PC-9 (cell line): ENCODE measurements at places on chromosomes 13 and 19. TPM values are rescaled to one million over a fixed set of nuclear protein-coding genes. Genes with fewer than 3 reads are reported as not detected.

LRRC4B gene
- not detected in 2 replicates for total RNA-seq

CACNA1A gene
- 0.35 and 0.38 TPM in 2 replicates for total RNA-seq

DACT3 gene
- 0.13 TPM in 1 of 2 replicates, not detected in the other for total RNA-seq

GRCh38 chr13:111228262-111229144 lies 91.9 kb upstream of the TEX29 start:
- H3K36me3 ChIP-seq, result no peaks in the 10 kb centered on the region
- no peak for DNase-seq
- H3K4me1 ChIP-seq, result no peaks in the 10 kb centered on the region
- no peak overlapping the region for H3K4me3 ChIP-seq
- no peaks in the 10 kb centered on the region for H3K27me3 ChIP-seq

GRCh38 chr13:90498096-90498495 lies 849.4 kb upstream of the MIR17HG start:
- no peaks in the 10 kb centered on the region for H3K27me3 ChIP-seq
- DNase-seq, result no peak
- no peaks in the 10 kb centered on the region for H3K36me3 ChIP-seq
- no peaks in the 10 kb centered on the region for H3K4me1 ChIP-seq
- no peak overlapping the region for H3K4me3 ChIP-seq

DNAAF3 gene
- 51.8 and 76.6 TPM in 2 replicates for total RNA-seq

- no peaks in the 10 kb centered on the region for H3K36me3 ChIP-seq
- H3K4me3 ChIP-seq, result peak overlapping the region; percentile 49; the same call in 1 of the 2 replicates
- H3K4me1 ChIP-seq, result peaks cover 78% of the 10 kb centered on the region
- H3K27me3 ChIP-seq, result no peaks in the 10 kb centered on the region
These were observed 574 bp upstream of the GPX4 start for GRCh38 chr19:1103132-1103707.

ZNF850 gene
- 4.0 and 6.0 TPM in 2 replicates for total RNA-seq

MEIOSIN gene
- not detected in 2 replicates for total RNA-seq

DNA sequence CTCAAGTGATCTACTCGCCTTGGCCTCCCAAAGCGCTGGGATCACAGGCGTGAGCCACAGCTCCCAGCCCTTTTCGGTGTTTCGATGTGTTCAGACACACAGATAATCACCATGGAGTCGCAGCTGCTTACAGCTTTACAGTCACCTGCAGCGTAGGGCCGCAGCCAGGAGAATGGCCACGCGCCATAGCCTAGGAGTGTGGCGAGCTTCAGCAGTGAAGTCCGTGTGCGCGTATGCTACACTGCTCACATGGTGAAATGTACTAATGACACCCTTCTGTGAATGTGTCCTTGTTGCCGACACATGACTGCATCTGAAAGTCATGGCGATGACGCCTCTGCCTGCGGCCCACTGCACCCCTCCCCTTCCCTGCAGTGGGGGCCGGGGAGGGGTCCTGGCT lies 23.6 kb downstream of the AP3D1 start:
- no peaks in the 10 kb centered on the region for H3K36me3 ChIP-seq
- H3K4me1 ChIP-seq, result no peaks in the 10 kb centered on the region
- no peaks in the 10 kb centered on the region for H3K27me3 ChIP-seq
- no peak overlapping the region for H3K27ac ChIP-seq
- DNase-seq, result no peak

- H3K4me3 ChIP-seq, result no peak overlapping the region
- H3K27me3 ChIP-seq, result no peaks in the 10 kb centered on the region
- H3K36me3 ChIP-seq, result no peaks in the 10 kb centered on the region
- no peak for DNase-seq
These were observed 1.4 kb downstream of the PLIN4 start for GRCh38 chr19:4516939-4517300.

DNA sequence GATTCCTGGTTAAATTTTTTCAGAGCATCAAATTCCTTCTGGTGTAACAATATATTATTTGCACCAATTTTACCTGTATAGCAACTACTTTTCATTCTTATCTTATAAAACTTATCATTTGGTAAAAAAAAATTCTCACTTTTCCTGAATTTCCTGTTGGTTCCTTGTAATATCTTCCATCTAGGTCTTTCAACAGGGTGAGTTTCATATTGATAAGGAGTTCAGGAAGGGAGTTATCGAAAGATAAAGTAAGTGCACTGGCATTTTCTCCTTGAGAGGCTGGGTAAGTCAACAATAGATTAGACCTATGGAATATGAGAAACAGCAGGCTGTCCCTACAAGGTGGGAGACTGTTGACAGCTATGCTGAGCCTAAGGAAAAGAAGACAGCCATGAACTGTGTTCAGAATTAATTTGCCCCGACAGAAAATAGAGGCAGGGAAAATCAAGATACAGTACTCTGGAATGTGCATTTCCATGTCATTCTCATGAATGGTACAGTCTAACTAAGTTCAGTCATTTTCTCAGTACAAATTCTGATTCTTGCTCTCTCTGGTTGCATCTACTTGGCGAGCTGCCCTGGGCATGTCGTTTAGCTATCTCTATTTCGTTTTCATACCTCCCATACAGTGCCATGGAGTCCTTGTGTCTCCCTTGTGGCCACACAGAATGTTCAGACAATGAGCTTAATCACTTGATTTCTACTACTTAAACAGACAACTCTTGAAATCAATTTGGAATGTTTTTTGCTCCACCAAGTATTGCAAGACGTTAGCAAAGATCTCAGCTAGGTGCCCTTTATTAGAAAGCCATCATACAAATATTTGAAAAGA lies 9.9 kb downstream of the IGFL1 start:
- DNase-seq, result peak; percentile 87
- H3K27me3 ChIP-seq, result no peaks in the 10 kb centered on the region
- H3K27ac ChIP-seq, result no peak overlapping the region
- no peak overlapping the region for H3K4me3 ChIP-seq
- H3K36me3 ChIP-seq, result no peaks in the 10 kb centered on the region
- peaks cover 41% of the 10 kb centered on the region for H3K4me1 ChIP-seq

GRCh38 chr19:980133-980998 lies 3.8 kb upstream of the WDR18 start:
- DNase-seq, result no peak
- H3K4me1 ChIP-seq, result peaks cover 17% of the 10 kb centered on the region
- no peaks in the 10 kb centered on the region for H3K27me3 ChIP-seq
- no peaks in the 10 kb centered on the region for H3K36me3 ChIP-seq
- H3K27ac ChIP-seq, result no peak overlapping the region
- H3K4me3 ChIP-seq, result no peak overlapping the region

GRCh38 chr19:18239303-18239702 lies 13.1 kb upstream of the PDE4C start:
- H3K27me3 ChIP-seq, result no peaks in the 10 kb centered on the region
- DNase-seq, result no peak
- no peak overlapping the region for H3K27ac ChIP-seq
- no peak overlapping the region for H3K4me3 ChIP-seq
- no peaks in the 10 kb centered on the region for H3K4me1 ChIP-seq

- H3K4me3 ChIP-seq, result no peak overlapping the region
- H3K4me1 ChIP-seq, result peaks cover 27% of the 10 kb centered on the region
- no peak for DNase-seq
- H3K36me3 ChIP-seq, result no peaks in the 10 kb centered on the region
These were observed 161.5 kb downstream of the KATNAL1 start for GRCh38 chr13:30145709-30146367.

GRCh38 chr19:14795078-14795721 lies 16.8 kb upstream of the ADGRE2 start:
- H3K4me3 ChIP-seq, result no peak overlapping the region
- no peaks in the 10 kb centered on the region for H3K27me3 ChIP-seq
- DNase-seq, result no peak
- H3K4me1 ChIP-seq, result 0 out of 2 replicates have a peak, but pooled peaks cover 5% of the 10 kb centered on the region
- H3K36me3 ChIP-seq, result no peaks in the 10 kb centered on the region

OSCAR gene
- total RNA-seq, result 0.87 and 2.4 TPM in 2 replicates

DNA sequence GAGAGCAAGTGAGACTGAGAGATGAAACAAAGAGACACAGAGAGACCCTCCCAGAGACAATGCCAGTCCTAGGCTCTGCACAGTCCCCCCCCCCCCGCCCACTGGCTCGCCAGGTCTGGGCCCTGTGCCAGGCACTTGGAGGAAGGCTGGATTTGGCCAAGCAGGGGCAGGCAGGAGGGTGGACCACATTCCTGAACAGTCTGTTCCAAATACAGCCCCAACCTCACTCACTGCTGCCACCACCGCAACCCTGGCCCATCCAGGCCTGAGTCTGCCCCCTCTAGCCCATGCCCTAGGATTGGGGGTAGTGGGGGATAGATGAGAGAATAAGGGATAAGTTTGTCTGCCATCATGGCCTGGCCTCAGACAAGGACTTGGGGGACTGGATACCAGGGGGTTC lies 19.0 kb downstream of the CYP2F1 start:
- peaks cover 5% of the 10 kb centered on the region; the same call in 1 of the 2 replicates for H3K4me1 ChIP-seq
- no peaks in the 10 kb centered on the region for H3K36me3 ChIP-seq
- H3K27me3 ChIP-seq, result peaks cover 3% of the 10 kb centered on the region
- DNase-seq, result no peak

GPC6 gene
- total RNA-seq, result not detected in 2 replicates

DNA sequence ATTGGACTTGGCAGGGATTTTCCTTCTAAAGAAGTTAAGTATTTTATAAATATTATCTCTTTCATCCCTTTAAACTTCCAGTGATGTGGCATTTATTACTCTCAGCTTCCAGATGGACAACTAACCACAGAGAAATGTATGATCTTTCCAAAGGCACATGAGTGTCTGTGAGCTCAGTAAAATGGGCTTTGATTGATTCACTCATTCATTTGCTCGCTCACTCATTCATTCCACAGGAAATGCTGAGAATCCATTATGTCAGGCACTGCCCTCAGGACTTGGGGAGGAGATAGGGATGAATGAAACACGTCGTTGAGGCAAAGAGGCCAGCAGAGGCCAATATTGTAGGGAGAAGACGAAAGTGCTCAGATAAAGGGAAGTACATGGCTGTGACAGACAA lies 359.3 kb downstream of the EFNB2 start:
- no peak overlapping the region for H3K4me3 ChIP-seq
- no peaks in the 10 kb centered on the region for H3K36me3 ChIP-seq
- H3K27ac ChIP-seq, result no peak overlapping the region
- no peak for DNase-seq

DOCK6 gene
- total RNA-seq, result 32.5 and 68.9 TPM in 2 replicates

NMRK2 gene
- not detected in 2 replicates for total RNA-seq

- H3K27me3 ChIP-seq, result no peaks in the 10 kb centered on the region
- DNase-seq, result no peak
- H3K4me1 ChIP-seq, result peaks cover 19% of the 10 kb centered on the region
- no peak overlapping the region for H3K4me3 ChIP-seq
- H3K36me3 ChIP-seq, result no peaks in the 10 kb centered on the region
- no peak overlapping the region for H3K27ac ChIP-seq
These were observed 501.0 kb downstream of the FOXO1 start for GRCh38 chr13:40165316-40165932.

DNA sequence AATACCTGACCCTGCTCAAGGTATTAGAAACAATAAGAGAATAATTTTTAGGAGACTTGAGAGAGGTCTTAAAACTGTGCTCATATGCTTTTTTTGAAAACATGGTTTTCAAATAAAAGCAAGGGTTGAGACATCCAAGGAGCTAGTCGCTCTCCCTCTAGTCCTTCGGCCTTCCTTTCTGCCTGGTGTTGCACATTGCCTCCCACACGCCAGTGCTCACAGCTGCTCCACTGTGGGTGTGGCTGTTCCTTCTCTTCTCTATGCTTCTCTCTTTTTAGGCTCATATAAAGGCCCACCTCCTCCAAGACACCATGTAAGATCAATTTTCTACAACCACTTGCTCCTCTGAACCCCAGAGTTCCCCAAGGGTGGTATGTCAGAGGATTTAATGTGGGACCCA lies 352.6 kb downstream of the ENOX1 start:
- no peaks in the 10 kb centered on the region for H3K27me3 ChIP-seq
- no peak for DNase-seq
- H3K4me3 ChIP-seq, result no peak overlapping the region
- no peaks in the 10 kb centered on the region for H3K36me3 ChIP-seq
- H3K27ac ChIP-seq, result no peak overlapping the region
- no peaks in the 10 kb centered on the region; the same call in 1 of the 2 replicates for H3K4me1 ChIP-seq

GRCh38 chr19:18401580-18402112 lies 4.2 kb upstream of the LRRC25 start:
- no peak overlapping the region for H3K4me3 ChIP-seq
- no peaks in the 10 kb centered on the region for H3K36me3 ChIP-seq
- H3K4me1 ChIP-seq, result peaks cover 25% of the 10 kb centered on the region
- H3K27me3 ChIP-seq, result no peaks in the 10 kb centered on the region
- H3K27ac ChIP-seq, result no peak overlapping the region

DNA sequence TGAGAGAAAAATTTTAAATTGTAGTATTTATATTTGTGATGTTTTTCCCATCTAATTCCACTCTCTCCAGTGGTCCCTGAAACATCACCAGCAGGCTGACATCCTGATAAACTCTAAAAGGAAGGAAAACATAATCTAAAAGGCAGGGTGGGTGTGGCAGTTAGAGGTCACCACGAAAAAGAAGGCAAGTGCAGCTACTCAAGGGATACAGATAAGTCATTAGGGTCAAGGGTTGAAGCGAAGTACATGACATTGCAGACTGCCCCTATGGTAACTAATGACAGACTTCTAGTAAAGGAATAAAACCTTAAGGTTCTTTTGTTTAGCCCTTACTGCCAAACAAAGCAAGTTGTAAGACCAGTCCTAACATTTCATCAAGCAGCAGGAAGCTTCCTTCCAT lies 6.0 kb upstream of the NEK3 start:
- 0 out of 2 replicates have a peak, but pooled peaks cover 6% of the 10 kb centered on the region for H3K36me3 ChIP-seq
- no peaks in the 10 kb centered on the region for H3K27me3 ChIP-seq
- no peaks in the 10 kb centered on the region for H3K4me1 ChIP-seq
- DNase-seq, result no peak
- H3K27ac ChIP-seq, result no peak overlapping the region

DNA sequence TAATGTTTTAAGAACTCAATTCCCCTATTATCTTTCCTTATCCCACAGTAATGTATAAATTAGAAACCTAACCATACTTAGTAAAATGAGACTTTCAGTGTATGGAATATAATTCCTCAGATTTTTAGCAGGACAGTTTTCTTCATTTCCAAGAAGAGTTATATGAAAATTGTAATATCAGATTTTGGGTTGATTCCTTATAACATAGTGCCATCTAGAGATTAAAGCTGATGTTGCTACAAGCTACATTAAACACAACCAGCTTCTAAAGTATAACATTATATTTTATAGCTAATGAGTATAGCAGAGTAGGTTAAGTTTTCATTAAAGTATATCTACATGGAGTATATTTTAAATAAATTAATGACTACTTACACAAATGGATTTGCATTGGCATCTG lies 99.7 kb upstream of the MIR17HG start:
- H3K27me3 ChIP-seq, result no peaks in the 10 kb centered on the region
- no peaks in the 10 kb centered on the region for H3K36me3 ChIP-seq
- DNase-seq, result no peak
- H3K27ac ChIP-seq, result no peak overlapping the region
- H3K4me3 ChIP-seq, result no peak overlapping the region
- H3K4me1 ChIP-seq, result no peaks in the 10 kb centered on the region

DNA sequence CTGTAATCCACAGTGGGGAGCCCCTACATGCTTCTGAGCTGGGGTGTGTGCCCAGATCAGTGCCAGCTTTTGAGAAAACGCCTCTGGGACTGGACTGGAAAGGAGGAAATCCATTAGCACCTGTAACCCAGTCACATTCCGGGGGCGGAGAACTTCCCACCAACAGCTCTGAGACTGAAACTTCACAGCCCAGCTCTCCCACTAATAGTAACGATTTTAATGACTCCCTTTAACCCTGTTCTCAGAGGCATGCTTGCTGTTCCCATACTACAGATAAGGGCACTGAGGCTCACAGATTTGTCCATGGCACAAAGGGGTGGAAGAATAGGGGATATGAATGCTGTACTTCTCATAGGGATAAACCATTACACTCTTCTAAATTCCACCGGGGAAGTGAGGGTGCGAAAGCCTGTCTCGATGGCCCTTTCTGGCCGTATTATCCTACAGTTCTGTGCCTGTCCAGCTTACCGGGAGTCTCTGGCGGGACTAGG lies 851 bp downstream of the FBXO46 start:
- H3K36me3 ChIP-seq, result peaks cover 4% of the 10 kb centered on the region; the same call in 1 of the 2 replicates
- H3K27me3 ChIP-seq, result no peaks in the 10 kb centered on the region
- peak overlapping the region; percentile 46 for H3K27ac ChIP-seq
- peak overlapping the region; percentile 93 for H3K4me3 ChIP-seq

CEACAM4 gene
- total RNA-seq, result not detected in 2 replicates
